ENCODE measurements at places on chromosomes 2 and 18. TPM values are rescaled to one million over a fixed set of nuclear protein-coding genes. Genes with fewer than 3 reads are reported as not detected.

GRCh38 chr2:73877071-73877802 is 15.6 kb upstream of the ACTG2 start:
- no peak for DNase-seq

DNA sequence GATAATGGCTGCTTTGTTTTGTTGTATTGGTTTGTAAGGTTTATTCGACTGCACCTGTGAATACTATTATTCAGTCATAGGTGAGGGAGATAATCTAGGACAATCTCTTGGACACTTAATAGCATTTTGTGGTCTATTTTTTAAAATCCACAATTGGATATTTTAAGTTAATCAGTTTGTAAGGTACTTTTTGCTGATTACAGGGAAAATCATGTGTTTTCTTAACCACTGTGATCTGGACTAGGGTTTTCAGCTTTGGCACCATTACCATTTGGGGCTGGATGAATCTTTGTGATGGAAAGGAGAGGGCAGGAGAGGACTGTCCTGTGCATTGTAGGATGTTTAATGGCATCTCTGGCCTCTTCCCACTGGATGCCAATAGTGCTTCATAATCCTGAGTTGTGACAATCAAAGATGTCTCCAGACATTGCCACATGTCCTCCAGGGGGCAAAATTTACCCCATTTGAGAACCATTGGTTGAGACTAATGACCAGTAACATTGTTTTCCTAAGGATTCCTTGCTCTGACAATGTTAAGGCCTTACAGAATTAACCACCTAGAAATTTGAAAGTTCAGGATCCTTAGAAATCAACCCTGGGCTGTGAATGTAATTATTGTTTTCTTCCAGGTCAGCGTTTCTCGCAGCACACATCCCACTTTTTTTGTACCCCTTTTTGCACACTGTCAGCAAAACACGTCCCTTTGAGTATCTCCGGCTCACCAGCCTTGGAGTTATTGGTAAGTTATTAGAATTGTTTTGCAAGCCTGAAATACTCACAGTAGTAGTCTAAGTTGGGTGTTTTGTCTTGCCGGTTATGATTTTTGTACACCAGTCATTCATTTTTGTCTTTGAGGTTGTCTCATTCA is 15.6 kb downstream of the CNOT9 start:
- no peak for DNase-seq

DNA sequence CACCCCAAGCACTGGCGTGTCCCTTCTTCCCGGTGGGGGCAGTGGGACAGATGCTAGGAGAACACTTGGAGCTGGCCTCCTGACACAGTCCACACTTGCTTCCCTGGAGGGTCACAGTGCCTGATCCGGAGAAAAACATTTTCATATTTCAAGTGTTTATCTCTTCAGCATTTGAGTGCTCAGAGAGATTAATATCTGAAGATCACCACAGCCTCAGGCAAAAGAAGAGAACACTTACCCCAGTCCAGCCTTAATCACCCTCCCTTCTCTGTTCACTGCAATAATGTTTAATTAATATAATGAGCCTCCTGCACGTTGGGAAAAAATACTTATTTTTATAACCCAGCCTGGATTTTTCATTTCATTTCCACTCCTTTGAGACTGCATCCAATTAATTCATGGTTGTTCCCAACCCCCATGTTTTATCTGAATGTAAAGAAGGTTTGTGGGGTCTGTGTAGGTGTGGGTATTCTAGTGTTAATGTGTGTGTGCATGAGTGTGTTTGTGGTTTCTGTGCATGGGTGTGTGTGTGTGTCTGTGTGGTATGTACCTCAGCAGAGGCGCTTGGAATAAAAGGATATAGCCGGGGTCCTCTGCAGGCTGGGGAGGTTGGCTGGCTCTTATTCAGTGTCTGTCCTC is 72.1 kb downstream of the NRP2 start:
- no peak for DNase-seq

- DNase-seq, result no peak
These were observed 4.6 kb downstream of the CDCA7 start for GRCh38 chr2:173359231-173359630.

DNA sequence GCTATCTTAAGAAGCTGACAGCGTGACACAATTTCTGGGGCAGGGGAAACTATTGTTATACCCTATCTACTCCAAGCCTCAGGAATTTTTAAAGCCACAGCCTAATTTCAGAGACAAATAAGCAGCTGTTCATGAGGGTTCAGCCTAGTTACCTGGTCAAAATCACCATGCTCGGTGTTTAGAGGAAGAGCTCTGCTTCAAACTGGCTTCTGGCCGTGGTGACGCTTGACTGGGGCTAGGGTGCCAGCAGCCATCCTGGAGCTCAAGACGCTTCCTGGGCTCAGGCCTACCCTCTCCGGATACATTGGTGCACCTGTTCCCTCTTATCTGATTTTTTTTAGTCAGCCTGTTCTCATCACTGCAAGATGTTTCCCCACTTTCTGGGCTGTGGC is 41.7 kb downstream of the FRZB start:
- no peak for DNase-seq

DNA sequence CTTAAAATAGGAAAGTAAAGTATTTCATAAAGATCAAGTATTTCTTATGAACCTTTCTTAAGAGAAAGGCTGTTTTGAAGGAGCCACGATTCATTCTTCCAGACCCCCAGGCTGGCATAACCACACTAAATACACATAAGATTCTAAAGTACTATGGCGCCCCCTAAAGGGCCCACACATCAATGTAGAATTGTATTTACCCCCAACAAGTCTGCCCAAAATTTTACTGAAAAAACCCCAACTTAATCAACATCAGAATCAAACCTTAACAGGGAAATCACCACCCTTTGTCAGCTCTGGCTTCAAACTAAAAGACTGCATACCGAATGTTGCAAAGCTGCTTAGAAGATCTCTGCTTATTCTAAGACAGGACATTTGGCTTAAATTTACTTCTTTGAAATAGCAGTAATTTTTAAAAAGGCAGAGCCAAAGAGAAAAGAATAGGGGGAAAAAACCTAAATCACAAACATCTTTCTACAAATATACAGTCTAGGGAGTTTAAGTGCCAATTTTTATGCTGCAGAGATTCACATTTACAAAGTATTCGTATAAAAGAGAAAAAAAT is 20.4 kb upstream of the BCL2 start:
- no peak for DNase-seq

DNA sequence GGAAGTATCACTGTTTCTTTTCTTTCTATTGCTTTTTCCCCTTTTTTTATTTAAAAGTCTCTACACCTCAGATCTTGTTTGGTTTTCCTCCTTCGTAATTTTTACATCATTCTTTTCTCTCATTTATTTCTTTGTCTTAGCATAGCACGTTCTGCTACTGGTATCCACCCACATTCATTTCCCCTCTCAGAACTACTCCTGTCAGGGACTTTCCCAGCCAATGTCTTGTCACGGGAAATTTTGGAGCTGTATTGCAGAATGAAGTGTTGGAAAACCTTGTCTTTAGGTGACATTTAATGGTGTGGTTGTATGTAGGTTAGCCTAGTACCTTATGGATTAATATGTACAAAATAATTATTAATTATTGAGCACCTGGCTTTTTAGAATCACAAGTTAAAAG is 34.0 kb downstream of the TTLL4 start:
- DNase-seq, result no peak

The MOB4 gene
- total RNA-seq, result 21.3 TPM

DNA sequence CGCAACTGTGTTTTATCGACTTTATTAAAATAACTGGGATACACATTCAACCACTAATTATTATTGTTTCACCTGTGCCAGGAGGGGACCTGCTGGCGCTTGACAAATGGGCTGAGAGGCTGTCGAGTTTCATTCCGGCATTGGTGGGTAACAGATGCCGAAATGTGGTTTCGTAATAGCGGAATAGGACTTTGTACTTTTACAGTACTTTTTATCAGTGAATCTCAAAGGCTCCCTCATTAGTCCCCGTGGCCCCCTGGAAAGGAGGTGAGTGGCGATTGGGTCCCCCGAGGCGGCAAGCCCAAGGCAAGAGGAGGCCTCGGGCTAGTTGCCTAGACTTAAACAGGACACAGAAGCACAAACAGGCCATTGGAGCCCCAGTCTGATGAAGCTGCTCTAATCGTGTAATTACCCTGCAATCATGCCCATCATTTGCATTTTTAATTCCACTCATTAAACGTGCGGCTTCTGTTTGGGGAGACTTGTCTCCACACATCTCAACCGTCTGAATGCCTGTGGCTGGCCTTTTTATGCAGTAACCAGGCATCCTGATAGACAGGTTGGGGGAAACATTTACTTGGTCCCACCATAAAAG is 193.2 kb downstream of the INO80D start:
- DNase-seq, result no peak

DNA sequence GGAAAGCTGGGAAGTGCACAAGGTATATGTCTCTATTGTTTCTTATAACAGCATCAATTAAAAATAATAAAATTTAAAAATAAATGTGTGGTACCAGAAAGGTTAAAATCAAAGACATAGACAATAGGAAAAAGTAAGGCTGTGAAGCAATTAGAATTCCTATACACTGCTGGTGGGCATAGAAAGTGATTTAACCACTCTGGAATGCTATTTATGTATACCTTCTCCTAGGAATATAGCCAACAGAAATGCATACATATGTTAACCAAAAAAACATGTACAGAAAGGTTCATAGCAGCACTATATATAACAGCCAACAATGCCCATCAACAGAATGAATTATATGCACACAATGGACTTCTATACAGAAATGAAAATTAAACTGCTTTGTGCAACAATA is 43.0 kb downstream of the WDSUB1 start:
- no peak for DNase-seq

The SLC30A3 gene
- 0.80 TPM for total RNA-seq

The NETO1 gene
- not detected for total RNA-seq

The LYPD1 gene
- total RNA-seq, result 1.5 TPM

The AOX1 gene
- total RNA-seq, result 36.7 TPM

The G6PC2 gene
- not detected for total RNA-seq

DNA sequence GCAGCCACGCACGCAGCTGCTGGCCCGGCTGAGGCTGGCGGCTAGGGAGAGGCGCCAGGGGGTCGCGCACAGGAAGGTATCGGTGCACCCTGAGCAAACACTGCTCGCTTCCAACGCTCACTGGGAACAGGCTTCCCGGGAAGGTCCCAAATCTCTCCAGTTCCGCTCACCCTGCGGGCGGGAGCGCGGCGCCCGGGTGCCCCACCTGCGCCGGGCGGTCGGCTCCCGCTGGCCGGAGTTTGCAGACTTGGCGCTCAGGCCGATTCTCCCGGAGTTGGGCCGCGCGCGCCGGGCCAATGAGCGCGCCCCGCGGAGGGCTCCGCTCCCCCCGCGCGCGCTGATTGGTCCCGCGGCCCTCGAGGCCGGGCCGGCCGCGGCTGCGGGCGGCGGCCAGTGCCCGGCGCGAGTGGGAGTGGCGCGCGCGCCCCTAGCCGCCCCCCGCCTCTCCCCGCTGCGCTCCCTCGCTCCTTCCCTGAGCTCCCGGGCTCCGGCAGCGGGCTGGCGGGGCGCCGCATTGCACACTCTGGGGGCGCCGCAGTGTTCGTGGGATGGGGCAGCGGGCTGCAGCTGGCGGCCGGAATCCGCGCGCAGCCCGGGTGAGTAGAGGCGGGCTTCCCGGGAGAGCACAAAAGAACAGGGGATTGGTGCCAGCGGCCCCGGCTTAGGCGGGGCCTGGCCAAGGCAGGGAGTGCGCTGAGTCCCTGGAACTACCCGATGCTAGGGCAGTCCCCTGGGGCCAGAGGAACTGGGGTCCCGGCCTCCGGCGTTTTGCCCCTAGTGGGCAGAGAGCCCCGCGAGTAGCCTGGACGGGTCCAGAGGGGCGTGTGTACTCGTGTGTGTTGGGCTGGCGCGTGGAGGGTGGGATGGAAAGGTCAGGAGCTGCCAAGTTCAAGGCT is at the start of gene LYPD6:
TSS of gene LYPD6 (plus strand) at position 461 of the 896 bp plus-strand sequence. CDS start 107,122 bp downstream, outside the sequence.
- peak; percentile 74 for DNase-seq

GRCh38 chr2:239636808-239637207 is 236.0 kb upstream of the HDAC4 start:
- no peak for DNase-seq

GRCh38 chr2:109479804-109480203 is 134.0 kb downstream of the SEPTIN10 start:
- DNase-seq, result peak; percentile 28

DNA sequence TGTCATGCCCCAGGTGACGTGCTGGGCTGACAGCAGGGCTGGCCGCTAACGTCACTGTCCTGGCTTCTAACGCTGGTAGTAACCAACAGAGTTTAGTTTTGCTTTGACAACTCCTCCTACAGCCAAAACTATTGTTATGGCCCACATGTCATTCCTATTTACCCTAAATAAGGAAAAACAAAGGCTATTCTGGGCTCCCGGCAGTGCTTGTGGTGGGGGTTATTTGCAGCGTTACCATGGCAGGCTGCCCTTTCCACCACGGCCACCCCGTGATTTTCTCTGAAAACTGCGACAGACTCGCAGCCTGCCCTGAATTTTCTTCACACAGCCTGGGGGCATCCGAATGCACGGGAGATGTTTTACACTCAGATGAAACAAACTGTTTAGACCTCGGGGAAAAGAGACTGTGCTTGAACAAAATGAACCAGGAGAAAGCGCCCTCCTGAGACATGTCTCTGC is 115.2 kb downstream of the FAM210A start:
- DNase-seq, result no peak

DNA sequence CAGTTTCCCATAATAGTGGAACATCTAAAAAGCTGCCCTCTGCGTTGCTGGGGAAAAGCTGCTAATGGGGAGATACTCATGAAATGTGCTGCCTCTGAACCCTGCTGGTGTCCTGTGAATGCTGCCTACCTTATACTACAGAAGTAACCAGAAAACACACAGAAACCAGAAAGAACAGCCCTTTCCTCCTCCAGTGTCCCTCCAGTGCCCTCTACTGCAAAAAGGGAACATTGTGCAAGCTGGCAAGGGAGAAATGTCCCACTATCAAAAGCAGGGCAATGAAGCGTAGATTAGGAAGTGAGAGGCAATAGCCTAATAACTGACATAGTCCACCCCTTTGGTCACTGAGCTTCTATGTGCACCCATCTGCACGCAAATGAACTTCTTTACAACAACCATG is 162.7 kb upstream of the ETAA1 start:
- no peak for DNase-seq

DNA sequence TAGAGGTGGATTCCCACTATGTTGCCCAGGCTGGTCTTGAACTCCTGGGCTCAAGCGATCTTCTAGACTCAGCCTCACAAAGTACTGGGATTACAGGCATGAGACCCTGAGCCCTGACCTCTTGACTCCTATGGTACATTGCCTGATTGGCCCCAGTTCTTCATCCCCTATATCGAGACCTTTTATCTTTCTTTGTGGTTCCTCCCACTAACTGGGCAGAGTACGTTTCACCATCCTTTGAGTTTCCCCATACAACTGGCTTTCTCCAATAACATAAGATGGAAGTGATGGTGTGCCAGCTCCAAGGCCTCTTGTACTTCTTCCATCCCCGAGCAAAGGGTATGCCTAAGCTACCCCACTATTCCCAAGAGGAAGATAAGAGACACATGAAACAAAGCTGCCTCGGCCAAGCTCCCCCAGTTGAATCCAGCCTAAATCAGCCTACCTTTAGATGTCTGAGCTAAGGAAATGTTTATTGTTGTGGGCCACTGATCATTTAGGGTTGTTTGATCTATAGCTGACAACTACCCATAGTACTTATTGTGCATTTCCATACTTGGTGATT is 8.3 kb upstream of the TMEM247 start:
- DNase-seq, result no peak
